ENCODE measurements at places on chromosomes 1 and 21.

- no peak for DNase-seq
Observed at GRCh38 chr1:61748566-61748965, 6.3 kb downstream of the PATJ start.

DNA sequence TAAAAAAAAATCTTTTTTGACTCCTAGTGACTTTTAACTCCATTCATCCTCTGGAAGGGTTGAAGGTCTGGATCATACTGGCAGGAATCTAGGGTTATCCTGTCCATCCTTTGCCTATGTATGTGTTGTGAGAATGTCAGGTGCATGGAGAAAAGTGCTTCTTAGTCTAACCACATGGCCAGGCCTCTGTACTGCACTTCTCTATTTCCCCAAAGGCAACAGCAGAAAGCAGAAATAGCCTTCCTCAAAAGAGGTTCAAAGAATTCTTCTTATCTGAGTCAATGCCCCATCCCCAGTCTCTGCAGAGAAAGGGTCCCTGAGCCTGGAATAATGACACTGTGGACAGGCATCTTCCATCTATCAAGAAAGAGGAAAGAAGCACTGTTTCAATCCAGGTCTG, 85.7 kb upstream of the CD34 start:
- no peak for DNase-seq

DNA sequence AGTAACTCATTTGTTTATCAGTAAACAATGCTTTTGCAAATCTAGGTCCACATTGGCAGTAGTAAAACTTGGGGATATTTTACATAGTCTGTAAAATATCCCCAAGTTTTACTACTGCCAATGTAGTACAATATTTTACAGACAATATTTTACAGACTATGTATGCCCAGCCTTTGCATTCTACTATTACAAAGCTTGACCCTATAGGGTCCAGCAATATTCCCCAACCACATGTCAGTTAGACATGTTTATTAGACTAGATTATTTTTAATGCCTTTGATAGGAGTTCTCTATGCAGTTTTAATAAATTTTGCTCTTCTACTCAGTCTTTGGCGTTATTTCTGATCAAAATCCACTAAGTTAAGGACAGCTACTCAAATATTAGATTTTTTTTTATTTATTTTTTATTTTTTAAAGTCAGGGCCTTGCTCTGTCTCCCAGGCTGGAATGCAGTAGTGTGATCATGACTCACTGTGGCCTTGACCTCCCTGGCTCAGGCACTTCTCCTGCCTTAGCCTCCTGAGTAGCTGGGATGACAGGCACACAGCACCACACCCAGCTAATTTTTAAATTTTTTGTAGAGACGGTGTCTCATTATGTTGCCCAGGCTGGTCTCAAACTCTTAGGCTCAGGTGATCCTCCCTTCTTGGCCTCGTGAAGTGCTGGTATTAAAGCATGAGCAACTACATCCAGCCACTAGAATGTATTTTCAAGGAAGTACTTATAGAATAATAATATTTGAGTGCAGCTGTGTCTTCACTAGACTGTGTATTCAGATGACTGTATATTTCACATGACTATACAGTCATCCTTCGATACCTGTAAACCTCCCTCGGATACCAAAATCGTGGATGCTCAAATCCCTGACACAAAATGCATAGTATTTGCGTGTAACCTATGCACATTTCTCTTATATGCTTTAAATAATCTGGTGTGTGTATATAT, 19.8 kb downstream of the MIER1 start:
- no peak for DNase-seq

DNA sequence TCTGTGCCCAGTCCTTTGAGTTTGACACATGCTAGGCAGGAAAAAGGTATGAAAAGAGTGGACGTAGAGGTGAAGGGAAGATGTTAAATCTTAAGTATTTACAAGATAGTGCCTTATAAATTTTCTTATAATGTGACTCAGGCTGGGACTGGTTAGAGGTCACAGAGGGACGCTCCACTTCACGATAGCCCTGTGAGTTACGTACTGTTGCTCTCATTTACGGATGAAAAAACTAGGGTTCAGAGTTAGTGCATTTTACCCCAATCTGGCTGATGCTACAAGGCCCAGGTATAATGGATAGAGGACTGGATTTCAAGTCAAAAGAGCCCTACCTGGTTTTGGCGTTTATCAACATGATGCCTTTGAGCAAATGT, 1.4 kb upstream of the TUT4 start:
- no peak for DNase-seq

DNA sequence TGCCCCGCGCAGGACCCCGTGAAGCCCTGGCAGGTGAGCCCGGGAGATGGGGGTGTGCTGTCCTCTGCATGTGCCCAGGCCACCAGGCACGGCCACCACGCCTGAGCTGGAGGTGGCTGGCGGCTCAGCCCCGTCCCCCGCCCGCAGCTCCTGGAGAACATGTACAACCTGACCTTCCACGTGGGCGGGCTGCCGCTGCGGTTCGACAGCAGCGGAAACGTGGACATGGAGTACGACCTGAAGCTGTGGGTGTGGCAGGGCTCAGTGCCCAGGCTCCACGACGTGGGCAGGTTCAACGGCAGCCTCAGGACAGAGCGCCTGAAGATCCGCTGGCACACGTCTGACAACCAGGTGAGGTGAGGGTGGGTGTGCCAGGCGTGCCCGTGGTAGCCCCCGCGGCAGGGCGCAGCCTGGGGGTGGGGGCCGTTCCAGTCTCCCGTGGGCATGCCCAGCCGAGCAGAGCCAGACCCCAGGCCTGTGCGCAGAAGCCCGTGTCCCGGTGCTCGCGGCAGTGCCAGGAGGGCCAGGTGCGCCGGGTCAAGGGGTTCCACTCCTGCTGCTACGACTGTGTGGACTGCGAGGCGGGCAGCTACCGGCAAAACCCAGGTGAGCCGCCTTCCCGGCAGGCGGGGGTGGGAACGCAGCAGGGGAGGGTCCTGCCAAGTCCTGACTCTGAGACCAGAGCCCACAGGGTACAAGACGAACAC, 1.8 kb downstream of the TAS1R3 start:
- no peak for DNase-seq

DNA sequence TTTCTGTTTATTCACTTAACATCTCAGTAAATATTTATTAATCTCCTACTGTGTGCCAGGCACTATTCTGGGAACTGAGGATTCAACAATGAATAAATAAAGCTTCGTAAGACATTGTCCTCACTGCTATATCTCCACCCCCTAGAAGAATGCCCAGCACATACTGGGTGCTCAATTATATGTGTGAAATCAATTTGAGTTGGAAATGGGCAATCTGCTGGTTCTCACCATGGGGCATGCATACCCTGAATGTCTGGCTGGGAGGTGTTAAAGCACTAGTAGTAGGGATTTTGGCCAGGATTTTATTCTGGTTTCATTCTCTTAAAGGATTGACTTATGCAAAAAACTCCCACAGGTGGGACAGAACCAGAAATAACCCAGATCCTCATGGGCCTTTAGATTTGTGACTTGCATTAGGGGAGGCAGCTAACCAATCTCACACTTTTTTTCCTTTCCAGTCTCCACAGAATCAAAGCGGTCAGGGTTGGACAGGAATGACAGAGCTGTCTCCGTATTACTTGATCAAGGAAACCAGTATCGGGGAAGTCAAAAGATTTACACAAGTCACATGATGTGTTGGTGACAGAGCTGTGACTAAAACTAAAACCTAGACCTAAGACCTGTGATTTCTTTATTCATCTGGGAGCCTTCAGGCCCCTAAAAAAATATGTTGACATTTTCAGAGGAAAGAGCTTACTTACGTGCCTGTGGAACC, 12.8 kb downstream of the GFI1 start:
- peak; percentile 22 for DNase-seq

- DNase-seq, result no peak
Observed at GRCh38 chr1:162541619-162542141, 19.8 kb upstream of the UAP1 start.

- no peak for DNase-seq
Observed at GRCh38 chr1:31989964-31990363, 23.7 kb upstream of the KHDRBS1 start.

GRCh38 chr21:31905503-31906451, 33.0 kb downstream of the HUNK start:
- DNase-seq, result no peak

- DNase-seq, result no peak
Observed at GRCh38 chr1:29523576-29523975, 287.3 kb downstream of the PTPRU start.

GRCh38 chr1:69697340-69697739, 129.6 kb downstream of the LRRC7 start:
- no peak for DNase-seq

DNA sequence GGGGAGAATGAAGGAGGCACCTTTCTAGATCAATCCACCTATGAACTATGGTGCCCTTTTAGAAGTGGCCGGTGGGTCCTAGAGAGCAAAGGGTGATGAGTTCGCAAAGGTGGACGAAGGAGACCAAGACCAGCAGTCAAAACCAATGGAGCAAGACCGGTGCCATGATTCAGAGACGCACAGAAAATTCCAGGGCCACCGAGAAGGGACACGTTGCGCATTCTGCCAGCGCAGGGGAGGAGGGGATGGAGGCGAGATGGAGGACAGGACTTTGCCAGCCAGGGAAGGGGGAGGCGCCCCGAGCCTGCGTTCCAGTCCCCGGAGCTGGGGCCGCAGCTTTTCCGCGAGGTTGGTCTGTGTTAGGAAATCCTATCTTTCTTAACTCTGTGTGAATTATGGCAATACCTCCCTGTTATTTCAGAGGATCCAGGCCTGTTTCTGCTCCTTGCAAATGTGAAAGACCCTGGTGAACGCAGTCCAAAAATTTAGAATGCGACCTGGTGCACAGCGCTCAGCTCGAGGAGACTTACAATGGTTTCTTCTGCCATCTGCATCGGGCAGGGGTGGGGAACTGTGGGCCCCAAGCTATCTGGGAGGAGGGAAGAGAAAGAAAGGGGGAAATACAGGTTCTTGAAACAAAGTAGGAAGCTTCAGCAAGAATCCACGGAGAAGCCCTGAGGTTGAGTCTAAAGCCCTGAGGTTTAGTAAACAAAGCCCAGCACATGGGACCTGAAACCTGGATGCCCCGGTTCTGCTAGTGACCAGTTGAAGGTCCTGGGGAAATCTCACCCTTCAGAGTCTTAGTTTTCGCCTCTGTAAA, 129.4 kb downstream of the MRPS6 start:
- DNase-seq, result no peak

DNA sequence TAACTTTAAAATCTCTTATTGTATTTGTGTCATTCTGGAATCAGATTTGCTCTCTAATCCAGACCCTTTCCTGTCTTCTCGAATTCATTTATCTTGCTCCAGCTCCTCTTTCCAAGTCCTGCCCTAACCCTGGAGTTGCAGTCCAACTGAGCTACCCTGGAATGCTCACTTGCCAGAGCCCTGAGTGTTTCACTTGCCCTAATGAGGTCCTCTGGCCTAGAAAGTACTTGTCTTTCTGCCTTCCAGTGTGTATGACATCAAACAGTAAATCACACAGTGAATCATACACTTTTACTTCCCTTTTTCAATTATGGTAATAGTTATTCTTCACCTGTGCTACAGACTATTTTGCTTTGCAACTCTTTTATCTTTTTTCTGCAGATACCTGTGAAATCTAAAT, 96.9 kb downstream of the NEK7 start:
- DNase-seq, result peak; percentile 21

GRCh38 chr1:71778940-71779339, 503.4 kb downstream of the NEGR1 start:
- DNase-seq, result no peak

GRCh38 chr21:14451546-14451945, 68.6 kb upstream of the HSPA13 start:
- DNase-seq, result no peak

DNA sequence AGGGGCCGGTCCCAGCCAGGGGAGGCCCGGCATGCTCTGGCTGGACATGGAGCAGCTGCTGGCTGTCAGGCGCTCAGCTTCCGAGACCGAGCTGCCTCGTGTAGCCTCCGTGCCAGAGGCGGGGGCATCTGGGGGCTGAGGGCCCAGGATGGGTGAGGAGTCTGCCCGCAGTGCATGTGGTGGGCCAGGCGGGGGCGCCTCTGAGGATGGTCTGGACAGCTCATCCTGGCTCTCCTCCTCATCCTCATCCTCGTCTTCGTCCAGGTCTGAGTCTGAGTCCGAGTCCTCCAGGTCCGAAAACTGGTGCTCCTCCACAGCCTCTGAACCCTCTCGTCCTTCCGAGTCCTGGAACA, 28.9 kb upstream of the EDN2 start:
- no peak for DNase-seq

- no peak for DNase-seq
Observed at GRCh38 chr1:88802950-88803349, 88.4 kb downstream of the GTF2B start.

GRCh38 chr1:58971629-58972140, 187.8 kb upstream of the JUN start:
- DNase-seq, result no peak

DNA sequence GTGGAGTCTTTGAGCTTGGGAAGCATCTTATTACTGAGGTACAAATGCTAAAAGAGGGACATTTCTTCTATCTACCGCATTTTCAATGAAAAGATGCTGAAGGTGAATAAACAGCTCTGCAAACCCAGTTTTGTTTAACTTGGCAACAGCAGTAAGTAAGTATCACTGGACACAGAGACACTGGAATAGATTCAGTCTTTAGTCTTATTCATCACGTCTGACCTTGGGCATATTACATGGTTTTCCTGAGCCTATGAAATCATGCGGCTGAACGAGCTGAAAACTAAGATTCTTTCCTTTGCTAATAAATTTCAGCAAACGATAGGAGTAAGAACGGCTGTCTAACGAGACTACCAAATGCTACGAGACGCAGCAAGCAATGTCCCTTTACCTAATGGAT, 207.4 kb downstream of the GABPA start:
- no peak for DNase-seq

GRCh38 chr1:14466006-14466405, 132.5 kb upstream of the KAZN start:
- no peak for DNase-seq

DNA sequence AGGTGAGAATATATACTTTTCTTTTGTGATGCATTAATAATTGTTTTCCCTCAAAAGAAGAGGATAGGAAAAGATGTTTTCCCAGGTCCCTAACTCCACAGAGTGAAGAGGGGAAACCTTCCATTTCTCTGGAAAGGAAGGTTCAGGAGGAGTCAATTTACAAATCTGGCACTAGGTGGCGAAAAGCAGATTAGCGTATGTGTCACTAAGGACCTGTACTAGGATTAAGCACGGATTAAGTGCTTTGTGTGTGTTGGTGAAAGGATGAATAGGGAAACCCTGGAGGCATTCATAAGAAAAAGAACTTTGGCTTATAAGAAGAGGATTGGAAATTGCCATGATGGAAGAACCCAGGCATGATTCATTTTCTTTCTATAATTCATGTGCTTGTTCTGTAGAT, 410.1 kb upstream of the PLXNA2 start:
- no peak for DNase-seq

DNA sequence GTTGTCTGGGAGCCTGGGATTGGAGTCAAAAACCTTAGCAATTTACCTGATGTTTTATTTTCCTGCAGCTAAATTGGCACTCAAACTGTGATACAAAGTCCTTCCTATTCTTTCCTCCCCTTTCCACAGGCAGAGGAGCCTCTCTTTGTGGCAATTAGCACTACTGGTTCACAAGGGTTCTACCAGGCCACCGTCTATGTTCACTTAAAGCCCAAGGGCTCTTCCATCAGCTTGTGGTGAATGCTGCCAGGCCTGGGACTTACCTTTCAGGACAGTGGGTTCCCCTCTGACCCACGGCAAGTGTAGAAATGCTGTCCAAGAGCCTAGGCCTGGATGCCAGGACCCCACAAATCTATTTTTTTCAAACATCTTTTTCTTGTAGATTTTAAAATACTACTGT, 251.9 kb upstream of the B3GALT2 start:
- DNase-seq, result no peak

- no peak for DNase-seq
Observed at GRCh38 chr1:180862305-180862704, 50.4 kb upstream of the KIAA1614 start.

GRCh38 chr1:42723511-42723910, 16.5 kb downstream of the CLDN19 start:
- DNase-seq, result no peak

Data from stimulated activated naive B cell treated with anti-CD40 and anti-IgM and Interleukin-4, amounts not matched to agents 10 μg/mL and 1 μg/mL and 100 μg/mL, for 72 hours (primary cell).